ENCODE measurements at places on chromosomes 13 and 19.

DNA sequence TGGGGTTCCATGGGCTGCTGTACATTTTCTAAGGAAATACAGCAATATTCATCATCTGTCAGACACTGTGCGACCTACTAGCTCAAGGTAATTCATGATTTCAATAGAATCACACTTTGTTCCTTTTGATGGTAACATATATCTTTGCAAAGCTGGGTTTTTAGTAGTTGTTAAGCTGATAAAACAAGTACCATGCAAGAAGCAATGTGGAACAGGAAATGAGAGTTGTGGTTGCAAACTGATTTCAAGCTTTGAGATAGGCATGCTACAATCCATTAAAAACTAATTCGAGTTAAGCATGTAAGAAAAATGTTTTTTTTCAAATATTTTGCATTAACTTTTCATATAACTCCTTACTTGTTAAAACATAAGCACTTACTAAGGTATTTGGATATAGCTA lies 6.8 kb upstream of the MBNL2 start:
- no peak for DNase-seq

DNA sequence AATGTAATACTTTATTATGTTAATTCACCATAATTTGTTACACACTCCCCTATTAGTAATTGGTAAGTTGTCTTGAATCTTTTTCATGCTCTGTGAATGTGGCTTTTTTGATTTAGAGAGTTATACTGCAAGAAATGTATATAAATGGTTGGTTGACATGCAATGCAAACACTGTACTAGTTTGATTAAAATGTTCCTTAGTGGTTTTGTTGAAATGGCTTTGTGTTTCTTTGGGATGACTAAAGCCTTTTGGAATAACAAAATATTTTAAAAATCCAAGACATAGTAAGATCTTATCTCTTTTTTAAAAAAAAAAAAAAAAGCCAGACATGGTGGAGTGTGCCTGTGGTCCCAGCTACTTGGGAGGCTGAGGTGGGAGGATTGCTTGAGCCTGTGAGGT lies 10.5 kb downstream of the LAMP1 start:
- no peak for DNase-seq

DNA sequence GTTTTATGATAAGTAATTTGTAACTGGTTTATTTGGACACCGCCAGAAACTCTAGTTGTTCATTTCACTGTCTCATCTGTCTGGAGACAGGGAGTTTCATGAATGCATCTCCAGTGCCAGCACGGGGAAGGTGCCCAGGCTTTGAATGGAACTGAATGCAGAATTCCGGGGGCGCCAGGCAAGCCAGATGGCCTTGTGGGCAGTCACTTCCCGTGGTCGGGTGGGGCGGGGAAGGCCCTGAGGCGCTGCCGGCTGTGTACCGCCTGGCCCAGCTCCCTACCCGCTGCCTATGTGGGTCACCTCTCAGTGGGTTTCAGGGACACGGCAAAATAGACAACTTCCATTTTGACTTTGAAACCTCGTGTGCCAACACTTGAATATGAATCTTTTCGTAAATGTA lies 28.8 kb upstream of the MCF2L start:
- DNase-seq, result peak; percentile 98

- no peak for DNase-seq
These were observed 83.9 kb downstream of the LRRC63 start for GRCh38 chr13:46295491-46296114.

DNA sequence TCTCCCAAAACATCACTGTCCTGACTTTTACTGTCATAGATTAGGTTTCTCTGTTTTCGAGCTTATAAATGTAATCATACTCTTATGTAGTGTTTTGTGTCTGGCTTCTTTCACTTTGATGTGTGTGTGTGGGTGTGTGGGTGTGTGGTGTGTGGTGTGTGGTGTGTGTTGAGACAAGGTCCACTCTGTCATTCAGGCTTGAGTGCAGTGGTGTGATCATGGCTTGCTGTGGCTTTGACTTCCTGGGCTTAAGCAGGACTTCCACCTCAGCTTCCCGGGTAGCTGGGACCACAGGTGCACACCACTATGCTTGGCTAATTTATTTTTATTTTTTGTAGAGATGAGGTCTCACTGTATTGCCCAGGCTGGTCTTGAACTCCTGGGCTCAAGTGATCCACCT lies 59.6 kb downstream of the PDS5B start:
- DNase-seq, result no peak

DNA sequence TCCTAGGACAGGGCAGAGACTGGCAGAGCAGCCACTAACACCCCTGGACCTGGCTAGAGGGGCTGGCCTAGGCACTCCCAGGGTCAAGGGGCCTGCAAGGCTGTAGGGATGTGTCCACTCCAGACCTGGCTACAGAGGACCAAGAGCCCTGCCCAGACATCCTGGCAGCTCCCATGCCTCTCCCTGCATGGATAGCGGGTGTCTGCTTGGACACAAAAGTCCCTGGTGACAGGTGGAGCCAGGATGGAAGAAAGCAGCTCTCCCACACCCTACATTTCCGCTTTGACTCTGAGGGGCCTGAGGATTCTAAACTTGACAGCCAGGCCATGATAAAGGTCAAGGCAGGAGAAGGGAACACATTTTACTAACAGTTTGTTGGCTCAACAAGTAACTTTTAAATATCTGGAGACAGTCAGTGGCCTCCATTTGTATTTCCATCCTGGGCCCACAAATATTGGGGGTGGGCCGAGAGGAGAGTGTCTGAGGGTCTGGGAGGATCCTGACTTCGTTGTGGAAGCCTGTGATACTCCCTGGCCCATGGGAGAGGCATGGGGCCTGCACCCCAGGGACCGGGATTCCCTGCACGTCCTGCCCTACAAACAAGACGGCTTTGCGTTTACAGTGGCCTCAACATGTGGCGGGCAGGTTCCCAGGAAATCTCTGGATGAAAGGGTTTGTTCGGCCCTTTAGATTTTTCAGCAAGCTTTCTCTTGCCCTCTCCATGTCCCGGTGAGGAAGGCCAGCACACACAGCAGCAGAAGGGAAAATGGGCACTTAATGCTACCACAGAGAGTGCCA lies 19.8 kb upstream of the SLC7A9 start:
- no peak for DNase-seq

DNA sequence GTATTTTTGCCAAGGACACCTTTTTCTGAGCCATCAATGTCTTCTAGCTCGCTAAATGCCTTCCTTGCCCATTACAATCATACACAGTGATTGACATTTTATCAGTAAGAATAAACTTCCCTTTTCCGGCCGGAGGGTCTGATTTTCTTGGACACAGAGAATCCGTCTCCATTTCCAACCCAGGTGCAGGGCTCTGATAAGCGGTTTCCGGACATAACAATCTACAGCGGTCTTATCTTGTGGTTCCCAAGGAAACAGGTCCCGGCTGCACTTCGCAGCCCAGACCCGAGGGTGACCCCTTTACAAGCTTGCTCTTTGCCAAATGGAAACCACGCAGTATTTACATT lies 5.1 kb upstream of the ZNF77 start:
- no peak for DNase-seq

- DNase-seq, result no peak
These were observed 199.2 kb downstream of the LACC1 start for GRCh38 chr13:44078806-44079376.

- peak; percentile 18 for DNase-seq
These were observed 14.5 kb downstream of the NLRP12 start for GRCh38 chr19:53809518-53810186.

- DNase-seq, result no peak
These were observed 1181.3 kb downstream of the SLITRK1 start for GRCh38 chr13:82701020-82701419.

DNA sequence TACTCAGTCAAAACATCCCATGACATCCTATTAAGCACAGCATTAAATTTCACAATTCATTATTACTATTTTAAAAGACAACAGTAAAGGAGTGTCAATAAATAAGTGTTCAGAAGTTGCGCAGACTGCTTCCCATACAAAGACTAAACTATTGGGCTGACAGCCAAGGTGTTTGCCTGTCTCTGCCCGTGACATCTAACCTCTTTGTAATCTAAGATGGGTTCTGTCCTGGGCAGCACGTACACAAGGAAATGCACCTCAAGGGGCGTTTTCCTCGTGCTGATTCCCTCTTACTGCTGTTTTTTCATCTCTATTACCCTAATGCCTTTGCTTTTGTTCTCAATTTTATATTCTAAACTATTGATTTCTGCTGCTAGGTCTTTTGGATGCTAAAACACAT lies 216.3 kb downstream of the NHLRC3 start:
- DNase-seq, result no peak

DNA sequence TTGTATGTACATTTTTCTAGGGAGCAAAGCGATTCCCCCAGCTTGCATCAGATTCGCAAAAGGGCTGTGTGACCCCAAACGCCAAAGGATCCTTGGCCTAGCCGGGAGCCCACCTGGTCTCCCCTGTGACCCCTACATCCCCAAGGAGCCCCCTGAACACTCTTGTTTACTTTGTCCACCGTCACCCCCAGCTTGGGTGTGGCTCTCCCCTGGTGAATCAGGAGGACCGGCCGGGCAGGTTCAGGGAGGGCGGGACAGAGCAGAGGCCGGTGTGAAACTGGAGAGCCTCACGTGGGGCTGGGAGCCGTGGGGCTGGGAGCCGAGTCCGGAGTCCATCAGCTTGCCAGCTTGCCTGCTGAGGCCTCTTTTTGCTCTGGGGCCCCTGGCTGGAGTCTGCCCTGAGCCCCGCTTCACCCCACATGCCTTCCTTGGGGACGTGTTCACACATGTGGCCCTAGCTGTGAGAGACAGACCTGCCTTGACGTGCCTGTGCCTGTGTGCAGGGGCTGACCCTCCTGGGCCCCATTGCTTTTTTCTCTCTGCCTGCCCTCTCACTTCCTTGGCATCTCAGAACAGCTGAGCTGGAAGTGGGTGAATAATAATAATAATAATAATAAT lies 2.0 kb downstream of the ITPKC start:
- DNase-seq, result peak; percentile 40

DNA sequence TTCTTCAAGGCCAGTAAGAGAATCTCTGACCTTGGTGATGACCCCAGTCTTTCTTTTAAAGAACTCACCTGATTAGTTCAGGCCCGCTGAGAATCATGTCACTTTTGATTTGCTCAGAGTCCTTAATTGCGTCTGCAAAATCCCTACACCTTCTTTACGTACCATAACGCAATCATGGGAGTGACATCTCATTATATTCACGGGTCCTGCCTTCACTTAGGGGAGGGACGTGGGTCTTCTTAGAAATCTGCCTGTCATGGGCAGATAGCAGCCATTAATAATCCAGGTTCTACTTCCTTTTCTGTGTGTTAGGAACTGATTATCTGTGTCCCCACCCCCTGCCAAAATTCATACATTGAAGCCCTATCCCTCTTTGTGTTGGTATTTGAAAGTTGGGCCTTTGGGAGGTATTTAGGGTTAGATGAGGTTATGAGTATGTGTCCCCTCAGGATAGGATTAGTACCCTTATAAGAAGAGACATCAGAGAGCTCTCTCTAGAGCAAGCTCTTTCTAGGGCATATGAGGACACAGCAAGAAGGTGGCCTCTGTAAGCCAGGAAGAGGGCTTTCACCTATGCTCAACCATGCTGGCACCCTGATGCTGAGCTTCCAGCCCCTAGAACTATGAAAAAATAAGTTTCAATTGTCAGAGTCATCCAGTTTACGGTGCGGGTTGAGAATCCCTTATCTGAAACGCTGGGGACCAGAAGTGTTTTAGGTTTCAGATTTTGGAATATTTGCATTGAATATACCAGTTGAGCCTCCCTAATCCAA lies 9.9 kb downstream of the TPP2 start:
- DNase-seq, result no peak

DNA sequence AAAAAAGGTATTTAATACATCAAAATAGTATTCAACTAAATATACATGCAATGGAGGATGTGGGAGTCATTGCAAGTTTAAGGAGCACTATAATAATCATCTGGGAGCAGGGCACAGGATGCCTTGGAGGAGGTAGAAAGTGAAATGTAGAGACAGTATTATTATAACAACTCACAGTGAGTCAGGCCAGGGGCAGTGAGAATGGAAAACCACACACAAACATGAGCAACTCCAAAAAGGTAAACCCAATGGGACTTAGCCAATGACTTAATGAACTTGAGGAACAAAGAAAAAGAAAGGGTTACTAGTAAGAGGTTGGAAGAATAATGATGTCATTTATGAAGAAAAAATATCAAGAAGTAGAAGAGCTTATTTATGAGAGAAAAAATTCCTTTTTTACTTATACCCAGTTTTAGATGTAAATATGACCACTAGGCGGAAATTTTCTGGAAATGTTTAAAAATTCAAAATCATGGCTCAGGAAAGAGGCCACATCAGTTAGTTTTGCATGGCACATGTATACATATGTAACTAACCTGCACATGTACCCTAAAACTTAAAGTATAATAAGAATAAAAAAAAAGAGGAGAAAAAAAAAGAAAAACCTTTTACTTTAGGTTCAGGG lies 389.3 kb downstream of the SUCLA2 start:
- DNase-seq, result no peak

DNA sequence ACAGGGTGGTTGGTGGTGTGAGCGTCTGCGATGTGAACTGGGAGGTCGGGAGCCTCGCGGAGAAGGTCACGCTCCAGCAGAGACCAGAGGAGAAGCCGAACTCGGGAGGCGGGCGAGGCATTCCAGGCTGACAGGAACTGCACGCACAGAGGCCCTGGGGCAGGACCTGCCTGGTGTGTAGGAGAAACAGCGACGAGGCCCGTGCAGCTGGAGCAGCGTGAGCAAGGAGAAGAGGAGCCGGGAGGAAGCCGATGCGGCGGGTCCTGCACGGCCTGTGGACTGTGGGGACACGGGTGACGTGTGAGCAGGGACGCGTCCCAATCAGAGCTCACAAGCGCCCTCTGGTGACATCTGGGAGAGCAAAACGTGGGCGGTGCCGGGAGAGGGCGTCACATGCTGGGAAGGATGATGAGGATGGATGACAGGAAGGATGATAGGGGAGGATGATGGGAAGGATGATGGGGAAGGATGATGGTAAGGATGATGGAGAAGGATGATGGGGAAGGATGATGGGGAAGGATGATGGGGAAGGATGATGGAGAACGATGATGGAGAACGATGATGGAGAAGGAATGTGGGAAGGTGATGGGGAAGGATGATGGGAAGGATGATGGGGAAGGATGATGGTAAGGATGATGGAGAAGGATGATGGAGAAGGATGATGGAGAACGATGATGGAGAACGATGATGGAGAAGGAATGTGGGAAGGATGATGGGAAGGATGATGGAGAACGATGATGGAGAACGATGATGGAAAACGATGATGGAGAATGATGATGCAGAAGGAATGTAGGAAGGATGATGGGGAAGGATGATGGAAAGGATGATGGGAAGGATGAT lies 16.1 kb upstream of the MADCAM1 start:
- DNase-seq, result peak; percentile 60

- DNase-seq, result no peak
These were observed 1500.4 kb upstream of the MIR17HG start for GRCh38 chr13:89846926-89847585.

DNA sequence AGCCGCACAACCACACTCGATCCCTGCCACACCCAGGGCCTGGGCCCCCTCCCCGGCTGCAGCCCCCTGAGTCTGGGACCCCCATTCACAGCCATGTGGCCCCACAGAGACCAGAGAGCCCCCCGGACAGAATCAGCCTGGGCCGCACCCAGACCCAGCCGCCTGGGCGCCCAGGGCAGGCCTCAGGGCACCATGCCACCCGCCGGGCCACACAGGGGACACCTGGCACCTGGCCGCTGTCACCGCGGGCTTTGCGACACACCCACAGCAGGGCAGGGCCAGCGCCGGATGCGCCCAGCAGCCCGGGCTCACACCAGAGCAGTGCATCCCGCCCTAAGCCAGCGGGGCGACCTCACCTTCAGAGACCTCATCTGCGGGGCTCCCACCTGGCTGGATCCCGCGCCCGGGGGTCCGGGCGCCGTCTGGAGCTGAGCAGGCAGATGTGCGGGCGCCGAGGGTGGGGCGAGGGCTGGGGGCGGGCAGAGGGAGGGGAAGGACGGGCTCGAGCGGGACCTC lies 443 bp downstream of the TBXA2R start:
- DNase-seq, result no peak
